ENCODE measurements at places on chromosomes 16 and 17.

- no peak for DNase-seq
Measured at GRCh38 chr16:2428051-2428783, 1.0 kb upstream of the CCNF start.

DNA sequence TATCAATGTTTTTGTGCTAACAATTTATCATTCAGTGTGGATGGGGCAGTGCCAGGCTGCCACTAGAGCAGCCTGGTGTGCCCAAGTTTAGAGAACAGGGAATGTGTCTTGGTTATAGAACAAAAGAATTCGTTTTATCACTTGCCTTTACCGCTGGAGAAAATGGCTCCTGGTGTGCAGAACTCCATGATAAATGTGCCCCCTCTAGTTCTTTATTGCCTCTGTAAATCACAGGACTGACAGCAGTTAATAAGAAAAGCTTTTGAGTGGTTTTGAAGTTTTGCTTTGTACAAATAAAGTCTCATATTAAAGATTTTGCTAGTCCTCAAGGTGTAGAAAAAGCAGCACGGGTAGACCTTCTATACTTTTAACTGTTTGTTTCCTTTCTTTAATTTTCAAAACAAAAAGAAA, 28.2 kb upstream of the PSMD7 start:
- no peak for DNase-seq

DNA sequence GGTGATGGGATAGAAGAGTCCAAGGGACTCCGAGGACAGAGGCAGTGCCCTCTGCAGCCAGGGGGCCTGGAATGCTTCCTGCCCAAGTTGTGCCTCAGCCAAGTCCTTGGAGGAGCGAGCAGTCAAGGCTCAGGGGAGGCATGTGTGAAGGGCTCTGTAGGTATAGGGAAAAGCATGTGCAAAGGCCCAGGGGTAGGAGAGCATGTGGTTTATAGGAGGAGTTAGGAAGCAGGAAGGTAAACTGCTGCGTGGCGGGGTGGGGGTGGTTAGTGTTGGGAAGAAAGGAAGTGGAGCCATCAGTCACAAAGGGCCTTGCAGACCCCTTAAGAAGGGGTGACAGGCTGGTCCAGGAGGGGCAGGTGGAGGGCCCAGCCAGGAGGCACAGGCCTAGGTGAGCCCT, 7.2 kb downstream of the POLR3E start:
- no peak for DNase-seq

GRCh38 chr16:56241596-56241995, 50.3 kb downstream of the GNAO1 start:
- no peak for DNase-seq

DNA sequence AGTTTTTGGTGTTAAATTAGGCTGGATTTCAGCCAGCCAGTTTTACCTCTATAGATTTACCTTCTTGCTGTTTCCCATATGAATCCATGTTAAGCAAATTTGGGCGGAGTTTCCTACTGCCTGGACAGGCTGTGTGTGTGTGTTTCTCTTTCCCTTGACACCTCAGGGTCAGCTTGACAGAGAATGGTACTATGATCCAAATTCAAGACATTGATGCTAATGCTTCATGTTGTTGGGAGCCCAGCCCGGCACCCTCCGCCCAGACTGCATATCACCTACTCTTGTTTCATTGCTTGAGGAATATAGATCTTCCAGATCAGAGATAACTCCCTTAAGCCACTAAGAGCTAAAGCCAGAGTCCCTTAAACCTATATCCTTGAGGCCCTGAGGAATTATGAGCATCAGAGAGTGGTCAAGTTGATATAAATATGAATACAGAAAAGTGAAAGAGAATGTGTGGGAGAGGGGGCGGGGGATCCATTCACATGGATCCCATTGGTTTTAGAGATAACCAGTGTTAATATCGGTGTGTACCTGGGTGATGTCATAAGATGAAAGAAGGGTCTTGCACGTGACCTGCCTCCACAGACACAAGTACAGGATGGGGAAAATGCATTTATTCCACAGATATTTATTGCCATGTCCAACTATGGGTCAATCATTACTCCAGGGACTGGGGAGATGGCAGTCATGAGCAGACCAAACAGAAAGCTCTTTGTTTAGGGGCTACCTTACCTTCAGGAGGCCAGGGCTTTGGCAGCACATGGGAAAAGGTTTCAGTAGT, 69.7 kb downstream of the WIPI1 start:
- no peak for DNase-seq

GRCh38 chr17:11503308-11504035, 94.8 kb upstream of the DNAH9 start:
- no peak for DNase-seq

GRCh38 chr16:24035127-24035842, 199.5 kb downstream of the PRKCB start:
- DNase-seq, result no peak

- peak; percentile 46 for DNase-seq
Measured at GRCh38 chr16:88437367-88437964, 15.6 kb upstream of the ZFPM1 start.

Data from COR-L47 (cell line).